Thyroid gland (tissue), 4 donors: ENCODE measurements at places on chromosomes 7 and 10. TPM values are rescaled to one million over a fixed set of nuclear protein-coding genes. Genes with fewer than 3 reads are reported as not detected.

CFAP46 gene
- 8.3 TPM for total RNA-seq

- DNase-seq = peak; percentile 36
Observed at GRCh38 chr10:11162828-11163599, 145.3 kb downstream of the CELF2 start.

- no peak for DNase-seq
Observed at GRCh38 chr7:48140001-48140681, 31.1 kb upstream of the ABCA13 start.

DNA sequence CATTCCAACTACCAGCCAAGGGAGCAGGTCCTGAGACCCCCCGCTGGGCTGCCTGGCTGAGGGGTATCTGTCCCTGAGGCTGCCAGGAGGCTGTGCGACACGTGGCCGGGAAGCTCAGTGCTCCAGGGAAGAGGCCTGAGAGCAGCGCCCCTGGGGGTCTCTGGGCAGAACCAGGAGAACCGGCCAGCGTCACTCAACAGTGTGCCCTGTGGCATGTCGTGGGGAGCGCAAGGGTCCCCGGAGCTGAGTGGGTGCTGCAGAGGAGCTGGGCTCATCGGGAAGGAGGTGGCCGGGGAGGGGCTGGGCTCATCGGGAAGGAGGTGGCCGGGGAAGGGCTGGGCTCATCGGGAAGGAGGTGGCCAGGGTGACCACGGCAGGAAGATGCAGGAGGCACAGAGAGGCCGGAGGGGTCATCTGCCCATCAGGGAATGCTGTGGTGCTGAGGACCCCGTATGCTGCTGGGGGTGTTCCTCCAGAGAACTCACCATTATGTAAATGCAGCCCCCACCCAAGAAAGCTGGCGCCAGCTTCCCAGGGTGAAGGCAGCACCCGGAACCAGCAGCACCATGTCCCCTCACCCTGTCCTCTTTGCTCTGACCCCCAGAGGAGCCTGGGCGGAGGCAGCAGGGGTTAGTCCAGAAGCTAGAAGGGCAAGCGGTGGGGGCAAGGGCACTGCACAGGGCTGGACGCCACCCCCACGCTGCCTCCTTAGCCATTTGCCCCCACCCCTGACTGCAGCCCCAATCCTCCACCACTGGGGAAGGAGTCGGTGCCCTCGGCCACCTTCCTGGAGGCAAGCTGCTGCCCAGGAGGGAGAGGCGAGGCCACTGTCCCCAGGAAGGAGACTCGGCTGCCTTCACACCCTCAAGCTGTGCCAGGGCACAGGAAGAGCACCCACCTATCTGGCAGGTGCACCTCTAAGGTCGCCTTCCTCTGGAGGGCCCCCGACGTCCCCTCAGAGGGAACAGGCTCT, 33.3 kb downstream of the CALML3 start:
- DNase-seq = no peak

GRCh38 chr10:48307711-48308018, 1.2 kb downstream of the MAPK8 start:
- no peak for DNase-seq
